GM12865 (cell line): ENCODE measurements at places on chromosomes 13 and 19.

DNA sequence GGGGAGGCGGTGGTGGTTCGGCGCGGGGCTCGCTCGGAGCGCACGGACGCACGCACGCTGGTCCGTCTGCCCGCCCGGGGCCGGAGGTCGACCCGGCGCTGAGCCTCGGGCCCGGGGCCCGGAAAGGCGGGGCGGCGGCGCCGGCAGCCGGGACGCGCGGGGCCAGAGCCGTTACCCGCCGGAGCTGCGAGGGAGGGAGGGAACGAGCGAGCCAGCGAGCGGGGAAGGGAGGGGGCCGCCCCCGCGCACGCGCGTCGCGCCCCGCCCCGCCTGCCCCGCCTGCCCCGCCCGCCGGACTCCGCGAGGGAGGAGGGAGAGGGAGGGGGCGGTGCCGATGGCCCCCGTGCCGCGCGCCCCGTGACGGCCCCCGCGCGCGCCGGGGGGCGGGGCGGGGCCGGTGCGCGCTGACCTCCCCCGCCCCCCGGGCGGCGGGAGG is 15.0 kb downstream of the CIC start:
- peak; percentile 91 for DNase-seq

GRCh38 chr19:49017041-49017665 is at the start of gene LHB:
Gene LHB, minus strand, starts transcription at chr19:49017091. Its CDS starts 10 bp downstream, at chr19:49017081.
- DNase-seq = no peak

GRCh38 chr13:112069061-112069844 is 2.3 kb downstream of the SOX1 start:
- no peak for DNase-seq

GRCh38 chr19:13241231-13242104 is 91.3 kb downstream of the IER2 start:
- DNase-seq = peak; percentile 40

GRCh38 chr19:18304208-18304457 is 18.7 kb downstream of the LSM4 start:
- no peak for DNase-seq

DNA sequence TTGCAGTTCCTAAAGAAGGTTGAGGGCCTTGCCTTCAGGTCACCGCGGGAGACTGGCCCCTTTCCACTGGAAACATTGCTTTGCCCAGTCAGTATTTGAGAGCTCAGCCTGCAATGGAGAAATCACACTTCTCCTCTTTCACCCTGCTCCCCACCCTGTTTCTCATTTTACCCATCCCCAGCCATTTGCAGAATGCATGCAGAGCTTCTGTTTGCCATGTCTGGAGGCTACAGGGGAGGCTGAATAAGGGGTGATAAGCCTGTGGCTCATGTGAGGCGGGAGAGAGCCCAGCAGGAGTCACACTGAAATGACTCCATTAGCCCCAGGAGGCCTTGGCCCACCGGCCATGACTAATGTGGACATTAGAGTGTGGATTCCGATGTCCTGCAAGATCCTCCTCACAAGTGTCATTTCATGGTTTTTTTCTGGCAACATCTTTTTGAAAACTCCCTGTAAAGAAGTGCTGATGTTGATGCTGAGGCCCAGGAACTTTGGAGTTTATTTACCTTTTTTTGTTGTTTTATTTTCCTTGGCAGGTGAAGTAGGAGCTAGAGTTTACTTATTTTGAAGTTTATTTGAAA is 6.3 kb downstream of the SPINT2 start:
- DNase-seq = no peak

GRCh38 chr13:30074431-30074830 is 224.0 kb upstream of the UBL3 start:
- DNase-seq = no peak

GRCh38 chr13:49258089-49258796 is 10.5 kb downstream of the CDADC1 start:
- DNase-seq = no peak

DNA sequence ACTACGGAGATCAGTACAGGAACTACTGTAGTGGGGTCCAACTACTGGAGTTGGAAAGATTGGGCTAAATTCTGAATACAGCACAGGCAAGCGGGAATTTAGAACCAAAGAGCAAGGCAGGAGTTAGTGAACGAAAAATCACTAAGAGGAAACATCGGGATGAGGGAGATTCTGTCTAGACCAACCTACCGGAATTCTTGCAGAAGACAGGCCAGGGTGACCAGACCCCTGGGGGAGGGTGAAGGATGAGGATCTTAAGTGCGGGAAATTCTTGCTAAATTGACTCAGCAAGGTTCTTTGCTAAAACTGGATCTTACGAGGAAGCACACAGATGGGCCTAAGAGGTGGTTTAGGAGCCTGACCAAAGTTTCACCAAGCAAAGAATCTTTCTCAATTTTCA is 13.2 kb upstream of the PSPC1 start:
- no peak for DNase-seq

DNA sequence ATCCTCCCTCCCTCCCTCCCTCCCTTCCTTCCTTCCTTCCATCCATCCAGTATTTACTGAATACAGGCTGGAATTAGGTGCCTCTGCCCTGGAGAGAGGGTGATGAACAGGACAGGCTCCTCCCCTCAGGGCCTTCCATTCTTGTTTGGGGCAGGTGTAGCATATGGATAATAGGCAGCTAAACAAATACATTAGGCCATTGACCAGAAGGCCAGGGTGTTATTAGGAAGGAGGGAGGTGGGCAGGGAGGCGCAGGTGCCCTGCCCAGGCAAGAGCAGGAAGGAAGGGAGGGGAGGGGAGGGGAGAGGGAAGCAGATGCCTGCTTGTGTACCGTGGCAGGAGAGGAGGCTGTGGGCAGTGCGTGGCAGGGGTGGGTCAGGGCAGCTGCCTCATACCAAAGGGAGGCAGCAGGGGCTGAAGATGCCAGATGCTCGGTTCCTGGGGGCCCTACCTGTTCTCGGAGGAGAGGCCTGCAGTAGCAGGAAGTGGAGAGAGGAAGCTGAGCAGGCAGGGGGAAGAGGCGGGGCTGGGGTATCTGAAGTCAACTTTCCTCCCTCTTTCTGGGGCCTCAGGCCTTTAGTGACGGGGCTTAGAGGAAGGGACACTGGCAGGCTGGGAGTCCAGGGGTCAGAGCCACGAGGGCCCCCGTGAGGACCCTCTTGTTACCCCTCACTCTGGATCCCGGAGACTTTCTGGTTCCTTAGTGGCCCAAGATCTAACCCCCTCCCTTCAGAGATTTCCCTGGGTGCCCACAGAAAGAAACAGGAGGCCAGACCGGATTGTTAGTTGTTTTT is at the start of gene RINL:
Gene RINL, minus strand, starts transcription at position 495 of the 794 bp plus-strand sequence. CDS start 1,533 bp downstream, outside the sequence.
- peak; percentile 85 for DNase-seq

DNA sequence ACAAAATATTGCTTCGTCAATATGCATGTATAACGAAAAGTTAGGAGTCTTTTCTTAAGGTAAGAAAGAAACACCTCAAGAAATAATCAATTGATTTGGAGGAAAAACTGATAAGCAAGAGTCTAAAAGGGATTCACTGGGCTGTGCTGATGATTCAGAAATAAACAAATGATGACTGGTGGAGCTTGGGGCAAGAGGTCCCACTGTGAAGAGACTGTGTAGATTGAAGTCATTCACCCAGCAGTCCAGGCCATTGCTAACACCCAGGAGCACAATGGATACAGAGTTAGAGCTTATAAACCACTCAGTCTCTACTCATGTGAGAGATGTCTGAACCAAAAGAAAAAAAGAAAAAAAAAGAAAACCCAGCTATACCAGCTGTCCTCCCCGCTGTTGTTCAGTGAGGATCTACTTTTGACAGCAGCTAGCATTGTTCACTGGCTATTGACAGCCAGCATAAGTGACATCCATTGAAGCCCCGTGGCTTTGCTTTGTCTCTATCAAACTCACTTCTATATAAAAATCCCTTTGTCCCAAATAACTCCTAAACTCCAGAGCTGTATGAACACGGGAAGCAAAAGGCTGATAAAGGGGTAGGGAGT is 255.5 kb downstream of the KCTD12 start:
- DNase-seq = no peak

- DNase-seq = no peak
Measured at GRCh38 chr13:34748596-34748995, 193.5 kb upstream of the NBEA start.

- DNase-seq = no peak
Measured at GRCh38 chr19:45352471-45352870, 11.9 kb downstream of the KLC3 start.

GRCh38 chr19:51701468-51702100 is 8.5 kb downstream of the SPACA6 start:
- no peak for DNase-seq

- DNase-seq = peak; percentile 19
Measured at GRCh38 chr13:99984461-99985240, 3.1 kb downstream of the ZIC2 start.

GRCh38 chr13:98222816-98223215 is 45.7 kb upstream of the RNF113B start:
- no peak for DNase-seq

- no peak for DNase-seq
Measured at GRCh38 chr13:97727991-97728390, 225.5 kb upstream of the IPO5 start.

DNA sequence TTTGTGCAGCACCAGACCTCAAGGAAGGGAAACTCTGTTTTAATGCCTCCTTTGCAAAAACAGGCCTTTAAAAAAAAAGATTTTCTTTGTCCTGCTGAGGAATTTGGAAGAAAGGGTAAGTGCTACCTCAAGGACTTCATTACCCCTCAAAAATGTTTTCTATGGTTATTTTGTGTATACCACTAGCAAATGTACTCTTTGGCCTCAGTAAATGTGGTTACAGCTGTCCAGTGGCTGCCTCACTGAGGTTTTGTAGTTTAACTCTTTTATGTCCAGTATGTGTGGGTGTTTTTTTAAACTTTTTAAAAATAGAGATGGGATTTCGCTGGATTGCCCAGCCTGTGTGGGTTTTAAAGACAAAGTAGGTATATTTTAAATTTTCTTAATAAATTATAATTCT is 42.2 kb upstream of the TSC22D1 start:
- DNase-seq = no peak

DNA sequence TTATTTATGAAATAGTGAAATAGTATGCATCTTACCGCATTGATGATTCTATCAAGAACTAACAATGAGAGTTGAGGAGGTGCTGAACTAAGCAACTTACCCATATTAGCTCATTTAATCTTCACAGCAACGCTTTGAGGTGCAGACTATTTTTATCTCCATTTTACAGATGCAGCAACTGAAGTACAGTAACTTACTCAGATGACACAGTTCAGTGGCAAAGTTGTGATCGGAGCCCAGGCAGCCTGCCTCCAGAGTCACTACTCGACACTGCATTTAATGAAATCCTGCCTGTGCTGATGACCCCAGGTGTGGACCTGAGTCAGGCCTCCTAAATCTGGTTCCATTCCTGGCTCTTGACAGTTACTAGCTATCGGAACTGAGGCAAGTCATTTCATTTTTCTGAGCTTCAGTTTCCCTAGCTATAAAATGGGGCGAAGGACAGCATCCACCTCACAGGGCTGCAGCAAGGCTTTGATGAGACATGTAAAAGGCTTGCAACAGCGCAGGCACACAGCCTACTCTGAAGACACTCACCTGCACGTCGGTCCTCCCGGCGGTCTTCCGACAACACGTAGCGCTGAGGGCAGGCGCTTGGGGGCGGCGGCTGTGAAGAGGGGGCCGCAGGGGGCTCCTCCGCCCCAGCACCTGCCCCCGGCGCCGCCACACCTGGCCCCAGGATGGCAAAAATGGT is 1.5 kb downstream of the MYPOP start:
- DNase-seq = no peak

GRCh38 chr19:46271481-46272197 is 25.2 kb upstream of the HIF3A start:
- DNase-seq = peak; percentile 35

DNA sequence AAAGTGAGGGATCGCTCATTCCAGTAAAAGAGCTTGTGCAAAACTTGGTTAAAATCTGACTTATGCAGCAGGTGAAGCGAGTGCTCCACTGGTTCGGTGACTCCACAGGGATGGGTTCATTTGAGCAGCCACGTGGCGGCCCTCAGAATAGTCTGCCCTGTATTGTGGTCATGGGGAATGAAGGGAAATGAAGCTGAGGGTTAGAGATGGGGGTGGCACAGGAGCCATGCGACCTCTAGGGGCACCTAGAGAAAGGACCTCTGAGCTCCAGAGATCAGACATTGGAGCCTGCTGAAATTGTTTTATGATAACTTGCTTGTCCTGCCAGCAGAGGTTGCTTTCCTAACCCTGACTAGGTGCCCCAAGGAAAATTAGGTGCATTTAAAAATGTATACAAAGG is 26.6 kb downstream of the CBY2 start:
- peak; percentile 66 for DNase-seq

DNA sequence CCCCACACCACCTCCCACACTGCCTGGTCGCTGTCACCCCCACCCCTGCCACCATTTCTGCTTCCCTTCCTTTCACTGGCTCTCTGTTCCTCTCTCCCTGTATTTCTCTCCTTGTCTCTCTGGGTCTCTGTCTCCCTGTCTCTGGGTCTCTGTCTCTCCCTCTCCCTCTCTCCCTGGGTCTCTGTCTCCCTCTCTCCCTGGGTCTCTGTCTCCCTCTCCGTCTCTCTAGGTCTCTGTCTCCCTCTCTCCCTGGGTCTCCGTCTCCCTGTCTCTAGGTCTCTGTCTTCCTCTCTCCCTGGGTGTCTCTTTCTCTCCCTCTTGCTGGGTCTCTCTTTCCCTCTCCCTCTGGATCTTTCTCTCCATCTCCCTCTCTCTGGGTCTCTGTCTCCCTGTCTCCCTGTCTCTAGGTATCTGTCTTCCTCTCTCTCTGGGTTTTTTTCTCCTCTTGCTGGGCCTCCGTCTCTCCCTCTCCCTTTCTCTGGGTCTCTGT is 21.6 kb downstream of the KLHL26 start:
- DNase-seq = no peak

DNA sequence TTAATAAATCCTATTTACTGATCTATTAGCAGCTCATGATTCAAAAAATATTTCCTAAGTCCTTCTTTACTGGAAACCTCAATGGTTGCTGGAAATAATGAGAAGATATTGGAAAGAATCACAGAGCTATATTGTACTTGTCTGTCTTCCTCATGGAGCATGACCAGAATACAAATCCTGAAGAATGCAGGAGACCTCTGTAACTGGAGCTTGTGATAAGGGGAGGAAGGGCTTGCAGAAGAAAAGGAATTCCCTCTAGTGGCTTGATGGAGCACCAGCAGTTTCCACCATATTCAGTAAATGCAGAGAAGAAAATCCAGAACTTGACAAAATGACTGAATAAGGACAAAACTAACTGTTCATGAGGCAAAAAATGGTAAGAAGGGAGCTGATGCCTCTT is 1333.1 kb downstream of the EFNB2 start:
- peak; percentile 35 for DNase-seq

GRCh38 chr19:6272411-6272791 is 7.4 kb downstream of the MLLT1 start:
- DNase-seq = no peak

GRCh38 chr13:58625703-58626389 is 994.3 kb downstream of the PCDH17 start:
- no peak for DNase-seq

DNA sequence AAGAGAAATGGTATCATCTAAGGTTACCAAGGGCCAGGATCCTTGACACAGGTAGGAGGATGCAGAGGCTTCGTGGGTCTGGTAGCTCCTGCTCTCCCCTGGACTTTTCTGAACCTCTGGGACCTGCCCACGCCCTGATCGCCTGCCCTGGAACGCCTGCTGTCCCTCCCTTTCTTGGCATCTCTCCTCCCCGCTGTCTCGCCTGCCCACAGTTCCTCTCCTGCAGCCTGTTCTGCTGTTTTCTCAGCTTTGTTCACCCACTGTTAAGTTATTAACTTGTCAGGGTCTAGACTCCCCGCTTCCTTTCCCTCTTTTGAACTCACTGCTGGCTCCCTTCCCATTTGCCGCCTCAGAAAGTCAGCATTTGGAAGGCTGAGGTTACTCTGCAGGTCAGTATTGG is 19.8 kb downstream of the SERP2 start:
- no peak for DNase-seq

GRCh38 chr13:111314852-111315251 is 5.6 kb upstream of the TEX29 start:
- no peak for DNase-seq
